ENCODE measurements at places on chromosomes 6 and 20.

- no peak for DNase-seq
These were observed 534.4 kb upstream of the SLC35B3 start for GRCh38 chr6:8969747-8970146.

DNA sequence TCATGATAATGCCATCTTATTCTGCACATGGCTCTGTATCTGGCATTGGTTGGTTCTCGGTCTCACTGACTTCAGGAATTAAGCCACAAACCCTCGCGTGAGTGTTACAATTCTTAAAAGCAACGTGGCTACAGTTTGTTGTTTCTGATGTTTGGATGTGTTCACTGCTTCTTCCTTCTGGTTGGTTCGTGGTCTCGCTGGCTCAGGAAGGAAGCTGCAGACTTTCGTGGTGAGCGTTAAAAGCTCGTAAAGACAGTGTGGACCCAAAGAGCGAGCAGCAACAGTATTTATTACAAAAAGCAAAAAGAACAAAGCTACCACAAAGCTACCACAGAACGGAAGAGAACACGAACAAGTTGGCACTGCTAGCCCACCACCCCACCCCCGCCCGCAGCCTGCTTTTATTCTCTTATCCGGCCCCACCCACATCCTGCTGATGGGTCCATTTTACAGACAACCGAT is 51.1 kb downstream of the MYLIP start:
- no peak for DNase-seq

DNA sequence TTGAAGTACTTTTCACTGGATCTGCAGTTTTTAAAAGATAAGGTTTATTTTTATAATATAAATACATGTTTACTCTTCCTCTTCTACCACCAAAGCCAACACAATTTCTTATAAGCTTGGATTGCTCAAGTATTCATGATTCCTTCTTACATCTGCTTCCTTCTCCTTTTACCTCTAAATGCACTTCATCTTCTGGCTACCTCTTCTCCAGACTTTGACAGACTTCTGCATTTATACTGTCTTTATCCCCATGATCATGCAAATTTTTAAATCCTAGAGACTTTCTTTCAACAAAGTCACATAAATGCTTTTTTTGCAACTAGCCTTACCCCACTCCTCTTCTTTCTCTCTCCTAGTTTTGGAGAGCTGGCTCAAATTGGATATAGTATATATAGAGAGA is 142.9 kb downstream of the TFAP2B start:
- no peak for DNase-seq

- no peak for DNase-seq
These were observed 30.4 kb downstream of the ZC3H12D start for GRCh38 chr6:149454346-149454848.

DNA sequence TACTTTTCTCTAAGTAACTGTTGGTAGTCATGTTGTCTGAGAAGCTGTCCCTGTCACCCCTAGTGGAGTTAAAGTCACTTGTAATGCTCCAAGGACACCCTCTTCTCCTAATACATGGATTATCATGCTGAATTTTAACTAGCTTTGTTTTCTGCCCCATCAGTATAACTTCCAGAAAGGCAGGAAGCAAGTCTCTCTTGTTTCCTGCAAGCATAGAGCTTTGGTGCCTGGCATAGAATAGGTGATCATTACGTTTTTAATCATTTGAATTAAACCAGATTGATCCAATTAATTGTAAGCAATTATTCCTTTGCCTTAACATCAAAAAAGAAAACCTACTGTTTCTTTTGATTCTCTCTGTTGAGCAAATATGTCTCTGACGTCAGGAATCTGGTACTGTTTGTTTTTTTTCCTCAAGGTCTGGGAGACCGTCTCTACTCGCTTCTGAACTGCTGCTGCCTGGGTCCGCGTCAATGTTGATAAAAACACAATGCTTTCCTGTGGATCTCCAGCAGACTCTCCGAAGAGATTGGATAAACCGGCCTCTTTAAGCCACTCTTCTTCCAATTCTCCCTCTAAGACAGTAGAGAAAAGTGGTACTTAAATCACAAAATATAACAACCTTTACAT is 71.8 kb downstream of the ARHGAP18 start:
- no peak for DNase-seq

DNA sequence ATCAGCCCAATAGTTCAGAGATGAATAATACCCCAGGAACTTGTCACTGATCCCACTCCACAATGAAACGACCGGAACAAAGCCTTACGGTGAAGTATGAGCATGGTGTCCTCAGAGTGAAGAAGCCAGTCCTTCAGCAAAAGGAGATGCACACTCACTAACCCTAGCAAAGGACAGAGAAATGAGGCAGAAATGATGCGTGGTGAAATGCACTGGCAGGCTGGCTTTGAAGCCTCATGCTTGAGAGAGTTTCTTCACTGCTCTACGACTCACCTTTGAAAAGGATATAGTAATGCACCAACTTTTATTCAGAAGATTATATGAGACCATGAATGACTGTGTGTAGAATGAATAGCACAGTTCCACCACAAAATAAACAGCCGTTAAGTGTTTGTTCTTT is 74.8 kb downstream of the PHACTR1 start:
- no peak for DNase-seq

DNA sequence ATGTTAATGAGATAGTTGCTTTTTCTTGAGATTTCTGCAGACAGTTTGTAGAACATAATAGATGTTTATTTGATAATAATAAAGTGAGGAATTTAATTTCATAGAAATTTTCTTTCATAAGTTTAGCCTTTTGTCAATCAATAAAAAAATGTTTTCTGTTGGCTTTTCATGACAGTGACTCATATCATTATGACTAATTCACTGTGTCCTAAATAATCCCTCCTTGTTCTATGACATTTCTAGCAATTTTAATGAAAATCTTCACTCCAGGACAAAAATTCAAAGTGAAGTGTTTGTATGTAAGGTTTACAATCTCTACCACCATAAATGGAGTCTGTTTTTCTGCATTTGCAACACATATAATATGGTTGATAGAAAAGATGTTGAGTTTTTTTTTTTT is 109.9 kb downstream of the UTRN start:
- no peak for DNase-seq

GRCh38 chr6:139250296-139251044 is 41.3 kb downstream of the TXLNB start:
- no peak for DNase-seq

- DNase-seq, result no peak
These were observed 23.2 kb downstream of the TXNDC5 start for GRCh38 chr6:7887278-7887991.

GRCh38 chr20:52918311-52918710 is 53.8 kb upstream of the TSHZ2 start:
- no peak for DNase-seq

DNA sequence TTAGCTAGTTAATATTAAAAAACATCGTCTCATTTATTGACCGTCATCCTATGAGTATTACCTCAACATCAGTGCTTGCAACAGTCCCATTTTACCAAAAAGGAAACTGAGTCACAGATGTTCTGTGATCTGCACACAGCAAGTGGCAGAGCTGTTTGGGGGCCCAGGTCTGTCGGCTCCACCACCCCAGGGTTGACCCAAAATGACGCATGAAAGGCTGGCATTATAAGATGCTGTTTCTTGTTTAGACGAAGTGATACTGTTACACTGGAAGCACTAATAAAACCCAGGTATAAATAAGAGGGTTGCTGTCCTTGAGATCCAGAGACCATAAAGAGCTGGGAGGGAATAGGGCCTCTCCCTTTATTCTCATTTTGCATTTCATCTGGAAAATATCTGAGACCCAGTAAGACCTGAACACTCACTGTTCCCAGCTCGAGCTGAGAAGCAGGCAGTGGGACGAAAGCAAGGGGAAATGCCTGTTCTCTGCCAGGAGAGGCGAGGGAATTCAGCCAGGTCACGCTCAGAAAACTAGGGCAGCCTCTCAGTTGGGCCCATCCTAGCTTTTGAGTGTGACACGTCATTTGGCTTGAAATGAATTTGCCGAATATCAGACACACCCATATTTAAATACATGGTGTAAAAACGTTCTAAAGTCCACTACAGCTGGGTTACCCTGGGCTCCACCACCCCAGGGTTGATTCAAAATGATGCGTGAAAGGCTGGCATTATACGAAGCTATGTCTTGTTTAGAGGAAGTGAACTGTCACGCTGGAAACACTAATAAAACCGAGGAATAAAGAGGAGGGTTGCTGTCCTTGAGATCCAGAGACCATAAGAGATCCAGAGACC is 1.4 kb upstream of the MICAL1 start:
- DNase-seq, result no peak

DNA sequence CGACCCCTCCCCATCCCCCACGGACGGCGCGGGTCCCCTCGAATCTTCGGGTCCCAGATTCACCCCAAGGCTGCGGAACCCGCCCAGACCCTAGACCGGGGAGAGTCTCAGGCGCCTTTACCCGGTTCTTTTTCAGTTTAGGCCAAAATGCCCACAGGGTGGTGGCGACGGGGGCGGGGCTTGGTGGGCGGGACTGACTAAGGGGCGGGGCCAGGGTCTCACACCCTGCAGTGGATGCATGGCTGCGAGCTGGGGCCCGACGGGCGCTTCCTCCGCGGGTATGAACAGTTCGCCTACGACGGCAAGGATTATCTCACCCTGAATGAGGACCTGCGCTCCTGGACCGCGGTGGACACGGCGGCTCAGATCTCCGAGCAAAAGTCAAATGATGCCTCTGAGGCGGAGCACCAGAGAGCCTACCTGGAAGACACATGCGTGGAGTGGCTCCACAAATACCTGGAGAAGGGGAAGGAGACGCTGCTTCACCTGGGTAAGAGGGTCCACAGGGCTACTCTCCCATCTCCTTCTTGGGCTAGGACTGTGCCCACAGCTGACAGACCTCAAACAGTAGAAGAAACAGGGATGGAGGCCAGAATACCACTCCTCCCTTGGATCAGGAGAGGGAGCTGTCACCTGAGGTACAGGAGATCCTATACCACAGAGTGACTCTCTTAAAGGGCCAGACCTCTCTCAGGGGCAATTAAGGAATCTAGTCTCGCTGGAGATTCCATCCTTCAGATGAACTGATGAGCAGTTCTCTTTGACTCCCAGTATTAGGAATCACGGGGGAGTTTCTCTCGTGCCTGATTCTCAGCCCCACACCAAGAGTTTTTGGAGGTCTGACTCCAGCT is 942 bp downstream of the HLA-E start:
- DNase-seq, result peak; percentile 84

- DNase-seq, result no peak
These were observed 67.0 kb downstream of the SRC start for GRCh38 chr20:37413023-37413334.

DNA sequence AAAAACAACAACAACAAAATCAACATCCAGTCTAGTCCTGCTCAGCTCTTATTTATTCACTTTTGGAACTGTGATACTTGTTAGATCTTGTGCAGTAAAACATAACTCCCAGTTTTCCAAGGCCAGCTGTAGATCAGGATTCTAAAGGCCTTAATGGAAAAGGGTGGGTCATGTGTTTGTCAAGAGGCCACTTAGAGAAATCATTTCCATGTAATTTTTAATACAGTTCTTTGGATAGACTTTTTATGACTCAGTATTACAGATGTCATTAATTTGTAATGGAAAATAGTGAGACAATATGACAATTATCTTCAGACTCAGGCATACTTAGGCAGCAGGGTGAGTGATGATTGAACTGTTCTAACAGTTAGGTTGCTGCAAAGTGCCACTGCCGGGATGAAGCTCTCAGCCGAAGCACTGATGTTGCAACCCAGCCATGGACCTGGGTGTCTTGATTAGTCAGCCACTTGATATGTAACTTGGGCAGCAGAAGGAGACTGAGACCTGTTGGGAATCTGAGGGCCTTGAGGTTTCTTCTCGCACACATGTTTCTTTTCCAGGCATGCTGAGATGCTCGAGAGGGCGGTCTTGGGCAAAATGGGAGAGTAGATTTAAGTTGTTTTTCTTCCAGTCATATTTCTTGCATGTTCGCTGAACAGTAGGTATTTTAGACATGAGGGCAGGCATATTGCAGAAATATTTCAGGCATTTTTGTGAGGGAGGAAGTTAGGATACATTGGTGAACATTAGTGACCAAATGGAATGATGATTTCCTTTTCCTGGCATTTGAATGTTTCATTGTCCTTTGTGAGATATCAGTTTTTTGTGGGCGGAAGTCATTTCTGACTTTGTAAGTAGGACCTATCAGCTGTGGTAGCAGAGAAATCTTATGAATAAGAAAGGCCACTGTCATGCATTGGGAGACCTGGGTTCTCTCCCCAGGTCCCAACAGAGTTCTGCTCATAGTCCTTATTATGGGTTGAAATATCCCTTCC is 52.3 kb downstream of the SLX4IP start:
- no peak for DNase-seq

DNA sequence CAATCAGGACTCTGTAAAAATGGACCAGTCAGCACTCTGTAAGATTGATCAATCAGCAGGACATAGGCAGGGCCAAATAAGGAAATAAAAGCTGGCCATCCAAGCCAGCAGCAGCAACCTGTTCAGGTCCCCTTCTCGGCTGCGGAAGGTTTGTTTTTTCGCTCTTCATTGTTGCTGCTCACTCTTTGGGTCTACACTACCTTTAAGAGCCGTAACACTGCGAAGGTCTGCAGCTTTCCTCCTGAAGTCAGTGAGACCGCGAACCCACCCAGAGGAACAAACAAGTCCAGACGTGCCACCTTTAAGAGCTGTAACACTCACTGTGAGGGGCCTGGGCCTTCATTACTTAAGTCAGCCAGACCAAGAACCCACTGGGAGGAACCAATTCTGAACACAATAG is 223.2 kb upstream of the EXOC2 start:
- no peak for DNase-seq

- no peak for DNase-seq
These were observed 84.6 kb downstream of the PDE7B start for GRCh38 chr6:135935941-135936601.

DNA sequence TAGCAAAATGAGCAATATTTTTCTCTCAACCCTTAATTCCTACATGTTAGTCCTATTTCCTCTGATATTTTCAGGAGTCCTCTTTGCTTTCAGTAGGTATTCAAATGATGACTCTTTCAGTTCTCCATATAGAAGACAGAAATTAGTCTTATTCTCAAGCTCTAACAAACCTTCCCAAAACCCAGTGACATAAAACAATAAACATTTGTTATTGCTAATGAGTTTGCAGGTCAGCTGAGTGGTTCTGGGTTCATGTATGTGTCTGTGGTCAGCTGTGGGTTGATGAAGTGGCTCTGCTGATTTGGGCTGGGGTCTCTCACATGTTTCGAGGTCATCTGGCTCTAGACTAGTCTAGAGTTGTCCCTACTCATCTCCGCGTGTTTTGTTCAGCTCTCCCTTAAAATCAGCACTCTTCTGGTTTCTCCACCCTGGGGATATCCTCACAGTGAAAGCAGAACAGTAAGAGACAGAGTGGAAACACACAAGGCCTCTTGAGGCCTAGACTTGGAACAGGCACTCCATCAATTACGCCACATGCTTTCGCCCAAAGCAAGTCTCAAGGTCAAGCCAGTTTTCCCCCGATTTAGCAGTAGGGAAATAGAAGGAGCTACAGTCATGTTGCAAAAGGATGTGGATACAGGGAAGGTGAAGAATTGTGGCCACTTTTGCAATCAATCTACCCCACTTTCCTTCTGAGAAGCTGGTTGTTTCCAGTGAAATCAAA is 273.0 kb downstream of the PLCB1 start:
- DNase-seq, result no peak

- no peak for DNase-seq
These were observed 10.3 kb upstream of the BLCAP start for GRCh38 chr20:37538003-37538402.

Data from activated naive CD4-positive, alpha-beta T cell (primary cell).